ENCODE measurements at places on chromosomes 4 and X.

DNA sequence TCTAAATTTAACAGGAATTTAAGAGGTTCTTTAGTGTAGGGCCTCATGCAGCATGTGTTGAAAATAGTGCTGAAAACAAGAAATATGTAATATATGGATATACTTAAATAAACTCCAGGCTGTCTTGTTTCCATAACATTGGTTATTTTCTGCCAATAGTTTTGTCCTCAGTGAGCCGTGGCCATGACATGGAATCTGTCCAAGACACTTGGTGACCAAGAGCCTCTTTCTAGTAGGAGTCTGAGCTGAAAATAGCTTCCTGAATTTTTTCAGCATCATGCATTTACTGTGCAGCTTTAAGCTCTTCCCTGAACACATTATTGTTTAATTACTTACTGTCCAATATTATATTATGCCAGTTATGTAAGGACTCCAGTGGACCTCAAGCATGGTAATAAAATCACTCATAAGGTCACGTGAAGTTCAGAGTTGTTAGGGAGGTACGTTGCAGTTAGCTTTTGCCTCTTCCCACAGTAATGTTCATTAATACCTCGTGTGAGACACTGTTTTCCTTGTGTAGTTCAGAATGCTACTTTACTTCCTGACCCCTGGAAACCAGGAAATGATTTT lies 488.2 kb downstream of the GRID2 start:
- DNase-seq = no peak

DNA sequence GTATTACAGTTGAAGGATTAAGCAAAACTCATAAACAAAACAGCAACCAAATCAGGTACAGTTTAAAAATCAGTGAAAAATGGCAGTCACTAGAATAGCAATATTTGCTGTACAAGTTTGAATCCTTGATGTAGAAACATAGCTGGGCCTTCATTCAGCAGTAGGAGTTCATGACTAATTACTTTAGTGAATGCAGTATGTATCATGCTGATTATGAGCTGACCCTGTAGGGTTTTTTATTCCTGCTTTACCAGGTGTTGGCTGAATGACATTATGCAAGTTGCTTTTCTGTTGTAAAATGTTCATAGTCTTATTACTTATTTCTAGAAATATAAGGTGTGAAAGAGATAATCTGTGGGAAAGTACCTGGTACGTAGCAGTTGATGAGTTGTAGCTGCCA lies 179.6 kb downstream of the CCSER1 start:
- no peak for DNase-seq

DNA sequence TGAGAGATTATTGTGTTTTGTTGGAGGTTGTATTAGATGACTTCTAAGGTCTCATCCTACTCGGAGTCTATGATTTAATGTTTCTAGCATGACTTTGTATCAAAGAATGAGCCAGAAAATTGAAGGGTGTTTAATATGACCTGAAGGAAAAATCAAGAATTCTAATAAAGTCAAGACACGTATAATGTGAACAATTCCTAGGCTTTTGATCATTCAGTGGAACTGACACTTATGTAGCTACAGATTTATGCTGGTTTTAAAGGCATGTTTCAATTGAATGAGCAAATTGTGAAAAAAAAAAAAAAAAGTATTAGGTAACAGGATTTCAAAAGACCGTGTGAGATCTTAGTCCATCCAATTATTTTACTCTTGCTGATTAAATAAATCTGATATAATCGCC lies 64.9 kb downstream of the GRID2 start:
- no peak for DNase-seq

DNA sequence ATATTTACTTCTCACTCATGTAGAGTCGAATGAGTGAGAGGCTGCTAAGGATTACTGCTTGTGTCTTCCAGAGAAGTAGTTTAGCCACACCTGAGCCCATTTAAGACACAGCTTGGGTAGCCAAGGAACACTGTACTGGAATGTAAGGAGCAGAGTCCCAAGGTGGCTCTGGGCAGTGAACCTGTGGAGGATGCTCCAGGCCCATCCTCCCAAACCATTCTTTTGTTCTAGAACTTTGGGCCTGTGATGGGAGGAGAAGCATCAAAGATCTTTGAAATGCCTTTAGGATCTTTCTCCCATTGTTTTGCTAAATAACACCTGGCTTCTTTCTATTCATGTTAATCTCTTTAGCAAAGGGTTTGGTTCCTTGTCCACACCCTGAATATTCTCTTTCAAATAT lies 162.2 kb downstream of the KLHL4 start:
- no peak for DNase-seq

GRCh38 chr4:4671774-4672349 lies 130.0 kb upstream of the STX18 start:
- DNase-seq = no peak

- peak; percentile 83 for DNase-seq
Observed at GRCh38 chr4:8315435-8316250, 46.1 kb downstream of the HTRA3 start.

- no peak for DNase-seq
Observed at GRCh38 chr4:176921256-176921655, 128.5 kb upstream of the VEGFC start.

- no peak for DNase-seq
Observed at GRCh38 chr4:53697016-53697685, 105.9 kb upstream of the LNX1 start.

DNA sequence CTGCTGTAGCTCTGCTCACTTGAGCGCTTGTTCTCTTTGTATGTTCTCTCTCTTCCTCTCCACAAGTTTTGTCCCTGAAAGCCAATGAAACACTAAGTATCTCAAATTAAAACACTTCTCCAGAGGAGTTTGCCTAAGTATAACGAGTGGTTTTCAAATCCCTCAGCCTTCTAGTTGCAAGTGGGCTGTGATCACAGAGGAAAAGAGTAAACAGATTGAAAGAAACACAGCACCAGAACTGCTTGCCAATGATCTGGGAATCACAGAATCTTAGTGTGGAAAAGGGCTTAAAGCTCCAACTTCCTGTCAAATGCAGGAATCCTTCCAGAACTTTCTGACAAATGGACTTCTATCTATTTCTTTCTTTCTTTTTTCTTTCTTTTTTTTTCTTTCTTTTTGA lies 4.8 kb upstream of the PRSS12 start:
- DNase-seq = no peak

Measured in ELR (cell line).